Activated naive CD8-positive, alpha-beta T cell treated with anti-CD3 and anti-CD28 coated beads for 36 hours (primary cell): ENCODE measurements at places on chromosomes 13 and 19. TPM values are rescaled to one million over a fixed set of nuclear protein-coding genes. Genes with fewer than 3 reads are reported as not detected.

- H3K27me3 ChIP-seq, result no peaks in the 10 kb centered on the region
- peak overlapping the region; percentile 100 for H3K27ac ChIP-seq
- no peak for DNase-seq
- peak overlapping the region; percentile 98 for H3K4me3 ChIP-seq
Measured at GRCh38 chr19:39970425-39970674, 615 bp upstream of the PSMC4 start.

- H3K4me1 ChIP-seq, result no peaks in the 10 kb centered on the region
- H3K27me3 ChIP-seq, result no peaks in the 10 kb centered on the region
- no peak overlapping the region for H3K4me3 ChIP-seq
- H3K27ac ChIP-seq, result no peak overlapping the region
- DNase-seq, result no peak
- H3K36me3 ChIP-seq, result no peaks in the 10 kb centered on the region
Measured at GRCh38 chr13:64723724-64724123, 2506.4 kb downstream of the PCDH9 start.

GRCh38 chr13:48585456-48585840 lies 52.6 kb upstream of the RCBTB2 start:
- peaks cover 46% of the 10 kb centered on the region for H3K27me3 ChIP-seq
- H3K4me3 ChIP-seq, result no peak overlapping the region
- no peak for DNase-seq
- peaks cover 10% of the 10 kb centered on the region for H3K4me1 ChIP-seq
- no peaks in the 10 kb centered on the region for H3K36me3 ChIP-seq

- peaks cover 36% of the 10 kb centered on the region for H3K4me1 ChIP-seq
- peaks cover 73% of the 10 kb centered on the region for H3K36me3 ChIP-seq
- no peaks in the 10 kb centered on the region for H3K27me3 ChIP-seq
- H3K4me3 ChIP-seq, result peak overlapping the region; percentile 98
- no peak for DNase-seq
- H3K27ac ChIP-seq, result peak overlapping the region; percentile 97
Measured at GRCh38 chr19:58304748-58305064, 471 bp upstream of the ERVK3-1 start.

DNA sequence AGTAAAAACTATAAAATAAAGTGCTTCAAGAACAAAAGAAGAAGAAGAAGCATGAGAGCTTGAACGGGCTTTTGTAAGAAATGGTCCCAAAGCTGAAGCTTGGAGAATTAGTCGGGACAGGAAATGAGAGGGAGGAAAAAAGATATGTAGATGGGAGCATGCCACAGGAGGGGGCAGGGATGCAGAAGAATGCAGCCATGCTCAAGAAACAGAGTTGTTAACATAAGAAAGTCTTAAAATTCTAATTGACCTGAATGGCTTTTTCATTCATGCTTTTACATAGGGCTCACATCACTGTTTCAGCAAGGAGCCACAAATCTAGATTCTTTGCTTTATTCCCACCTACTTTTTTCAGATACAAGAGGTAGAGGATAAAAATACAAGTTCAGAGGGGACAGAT lies 27.7 kb upstream of the NBEA start:
- DNase-seq, result no peak
- H3K4me3 ChIP-seq, result no peak overlapping the region
- no peak overlapping the region for H3K27ac ChIP-seq
- no peaks in the 10 kb centered on the region for H3K4me1 ChIP-seq

The PRTN3 gene
- total RNA-seq, result not detected

DNA sequence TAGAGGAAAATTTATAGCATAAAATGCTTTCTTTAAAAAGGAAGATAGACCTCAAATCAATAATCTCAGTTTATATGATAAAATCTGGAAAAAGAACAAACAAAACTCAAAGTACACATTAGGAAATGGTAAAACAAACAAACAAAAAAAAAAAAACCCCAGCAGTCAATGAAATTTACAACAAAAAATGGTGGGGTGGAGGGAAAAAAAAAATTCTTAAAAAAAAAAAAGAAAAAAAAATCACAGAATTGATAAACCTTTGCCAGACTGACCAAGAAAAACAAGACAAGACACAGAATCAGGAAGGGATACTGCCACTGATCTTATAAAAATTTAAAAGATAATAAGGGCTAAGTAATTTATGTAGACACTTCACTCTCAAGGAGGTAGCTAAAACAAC lies 11.2 kb downstream of the TUBGCP3 start:
- H3K27me3 ChIP-seq, result no peaks in the 10 kb centered on the region
- no peak overlapping the region for H3K27ac ChIP-seq
- DNase-seq, result no peak
- H3K4me1 ChIP-seq, result peaks cover 54% of the 10 kb centered on the region
- peaks cover 33% of the 10 kb centered on the region for H3K36me3 ChIP-seq

GRCh38 chr13:51861723-51862300 lies at the start of gene CCDC70:
CCDC70 (plus strand) TSS chr13:51861969; CDS start chr13:51865412, 3,443 bp downstream.
- peaks cover 22% of the 10 kb centered on the region for H3K4me1 ChIP-seq
- peak within 1 kb of the TSS; percentile 6 for H3K27ac ChIP-seq
- no peaks in the 10 kb centered on the region for H3K27me3 ChIP-seq
- no peaks in the 10 kb centered on the region for H3K36me3 ChIP-seq
- peak within 1 kb of the TSS; percentile 8 for H3K4me3 ChIP-seq

DNA sequence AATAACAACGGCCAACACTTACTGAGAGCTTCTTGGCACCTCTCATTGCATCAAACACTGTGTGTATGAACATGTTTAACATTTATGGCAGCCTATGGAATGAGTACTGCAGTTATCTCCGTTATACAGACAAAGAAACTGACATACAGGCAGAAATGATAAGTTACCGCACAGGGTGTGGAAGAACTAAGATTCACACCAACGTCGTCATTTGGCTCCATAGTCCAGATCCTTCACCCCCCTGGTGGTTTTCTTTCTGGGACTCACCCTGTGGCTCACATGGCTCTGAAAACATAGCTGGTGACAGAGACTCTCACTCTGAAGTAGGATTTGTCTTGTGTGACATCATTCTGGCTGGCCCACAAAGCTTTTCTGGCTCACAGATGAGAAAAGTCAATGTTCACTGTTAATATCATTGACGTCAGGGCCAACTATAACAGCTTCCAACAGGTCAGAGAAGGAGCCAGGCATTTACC lies 230.1 kb downstream of the DLEU7 start:
- H3K27me3 ChIP-seq, result peaks cover 22% of the 10 kb centered on the region
- H3K36me3 ChIP-seq, result no peaks in the 10 kb centered on the region
- H3K4me1 ChIP-seq, result peaks cover 14% of the 10 kb centered on the region
- no peak overlapping the region for H3K4me3 ChIP-seq
- H3K27ac ChIP-seq, result no peak overlapping the region

GRCh38 chr19:28640506-28640905 lies 572.4 kb downstream of the UQCRFS1 start:
- no peak overlapping the region for H3K4me3 ChIP-seq
- no peaks in the 10 kb centered on the region for H3K27me3 ChIP-seq
- no peak for DNase-seq
- no peak overlapping the region for H3K27ac ChIP-seq
- no peaks in the 10 kb centered on the region for H3K36me3 ChIP-seq
